ENCODE measurements at places on chromosomes 3 and 15.
A peak's percentile ranks its signal among the peaks of the same experiment; 100 is the strongest.

DNA sequence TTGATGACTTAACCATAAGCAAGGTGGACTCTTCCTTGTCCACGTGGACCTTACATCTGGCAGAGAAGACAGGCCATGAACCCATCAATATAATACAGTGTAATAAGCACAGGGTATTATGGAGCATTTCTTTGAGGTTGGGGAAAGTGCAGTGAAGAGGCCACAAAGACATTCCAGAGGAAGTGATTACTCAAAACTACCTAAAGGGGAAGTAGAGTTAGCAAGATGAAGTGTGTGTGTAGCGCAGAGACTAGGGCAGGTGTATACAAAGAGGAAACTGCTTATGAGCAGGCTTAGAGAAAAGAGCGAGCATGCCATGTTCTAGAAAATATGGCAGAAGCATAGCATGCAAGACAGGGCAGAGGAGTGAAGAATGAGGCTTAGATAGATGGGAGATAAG lies 17.9 kb downstream of the CP start:
- DNase-seq: no peak

GRCh38 chr3:54123776-54124196 lies 1.4 kb downstream of the CACNA2D3 start:
- peak; percentile 59 for DNase-seq

DNA sequence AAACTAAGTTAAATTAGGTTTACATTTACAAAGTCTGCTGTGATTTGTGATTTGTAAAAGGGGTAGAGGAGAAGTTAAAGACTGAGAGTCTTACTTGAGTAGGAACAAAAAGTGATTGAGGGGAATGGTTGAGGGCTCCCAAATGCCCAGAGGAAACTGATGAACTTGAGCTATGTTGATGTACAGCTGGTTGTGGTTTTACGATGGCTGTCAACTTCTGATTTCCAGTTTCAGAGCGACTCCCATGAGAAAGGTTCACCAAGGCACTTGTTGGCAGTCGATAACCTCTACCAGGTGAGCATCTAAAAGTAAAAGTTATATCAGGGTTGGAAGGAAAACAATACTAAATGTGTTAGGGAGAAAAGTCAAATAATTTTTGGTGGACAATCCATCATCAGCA lies 91.0 kb downstream of the XRN1 start:
- DNase-seq: no peak

DNA sequence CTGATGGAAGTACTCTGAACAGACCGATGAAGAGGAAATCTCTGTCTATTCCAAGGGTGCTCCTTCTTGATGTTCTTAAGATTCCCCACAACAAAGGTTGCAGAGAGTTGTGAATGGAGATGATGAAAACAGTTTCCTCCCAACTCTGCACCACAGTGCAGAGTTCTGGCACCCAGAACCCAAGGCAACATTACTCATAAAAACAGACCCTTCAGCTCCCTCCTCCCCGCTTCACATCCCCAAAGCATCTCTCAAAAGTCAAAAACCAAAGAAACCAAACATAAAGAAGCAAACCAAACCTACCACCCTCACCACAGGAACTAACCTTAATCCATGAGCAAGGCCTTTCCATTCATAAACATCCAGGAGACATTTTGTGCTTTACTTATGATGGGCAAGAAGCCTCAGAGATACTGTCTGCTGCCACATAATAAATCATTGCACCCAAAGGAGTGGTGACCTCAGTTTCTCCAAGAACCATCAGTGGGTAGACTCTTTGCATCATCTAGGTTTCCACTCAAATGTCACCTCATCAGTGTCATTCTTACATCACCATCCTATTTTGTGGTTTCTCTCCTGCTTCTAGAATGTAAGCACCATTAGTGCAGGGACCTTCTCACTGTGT lies 13.2 kb downstream of the PCOLCE2 start:
- DNase-seq: no peak

- no peak for DNase-seq
Measured at GRCh38 chr3:25836579-25836978, 46.7 kb downstream of the OXSM start.

GRCh38 chr15:96746665-96747064 lies 416.2 kb downstream of the NR2F2 start:
- DNase-seq: no peak

GRCh38 chr3:2802429-2802828 lies 307.7 kb downstream of the IL5RA start:
- no peak for DNase-seq

DNA sequence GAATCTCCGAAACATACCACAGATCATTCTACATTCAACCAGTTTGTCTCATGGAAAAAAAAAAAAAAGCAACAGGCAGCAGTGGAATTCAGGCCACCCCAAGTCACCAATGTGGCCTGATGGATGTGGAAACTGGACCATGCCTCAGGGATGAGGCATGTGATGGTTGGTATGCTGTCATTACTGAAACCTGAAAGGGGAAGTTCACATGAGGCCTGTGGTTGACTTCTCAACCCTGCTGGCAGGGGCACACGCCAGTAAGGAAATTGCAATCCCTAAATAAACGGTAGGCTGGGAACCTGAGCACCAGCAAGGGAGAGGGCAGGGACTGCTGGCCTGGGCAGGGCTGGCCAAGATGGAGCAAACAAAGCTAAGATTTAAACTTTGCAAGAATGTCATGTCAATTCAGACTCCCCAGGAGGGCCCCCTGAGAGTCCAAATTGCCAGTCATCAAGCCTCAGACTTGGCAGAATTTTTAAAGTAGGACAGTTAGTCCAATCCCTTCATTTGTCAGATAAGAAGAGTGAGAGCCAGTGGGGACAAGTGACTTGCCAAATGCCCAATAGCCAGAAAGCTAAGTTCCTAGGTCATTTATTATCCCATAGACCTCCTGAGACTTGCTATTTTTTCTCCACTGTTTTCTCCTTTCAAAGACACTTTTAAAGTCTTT lies 310.4 kb downstream of the ERC2 start:
- DNase-seq: no peak

GRCh38 chr3:11910971-11911531 lies 64.4 kb upstream of the TAMM41 start:
- no peak for DNase-seq

DNA sequence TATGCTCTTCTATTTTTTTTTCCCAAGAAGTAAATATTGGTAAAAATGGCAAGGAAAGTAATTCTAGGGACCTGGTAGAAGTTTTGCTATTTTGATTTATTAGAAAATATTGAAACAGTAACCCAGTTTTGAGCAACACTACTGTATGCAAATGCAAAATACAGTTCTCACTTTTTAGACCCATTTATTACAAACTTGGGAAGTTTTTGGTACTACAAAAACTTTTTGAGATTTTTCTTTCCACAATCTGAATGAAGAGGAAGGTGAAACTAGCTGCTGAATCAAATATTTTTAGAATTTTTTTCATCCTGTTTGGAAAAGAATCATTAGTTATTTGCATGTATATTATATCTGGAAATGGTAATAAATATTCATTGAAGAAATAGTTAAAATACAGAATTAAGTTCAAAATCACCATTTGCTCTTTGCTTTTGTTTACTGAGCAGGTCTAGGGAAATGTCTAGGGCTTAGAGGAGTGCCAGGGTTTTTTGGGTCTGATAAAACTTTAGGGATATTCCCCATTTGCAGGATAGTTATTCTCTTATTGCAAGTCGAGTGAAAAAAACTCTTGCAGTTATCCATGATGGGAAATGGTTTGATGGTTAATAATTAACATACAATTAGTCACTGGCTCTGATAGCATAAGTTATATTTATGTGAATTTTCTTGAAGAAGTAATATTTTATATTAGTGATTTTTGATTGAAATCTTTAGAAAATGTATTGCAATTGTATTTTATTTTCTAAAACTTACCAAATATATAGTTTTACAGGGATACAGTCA lies 47.0 kb downstream of the TCF12 start:
- DNase-seq: no peak

DNA sequence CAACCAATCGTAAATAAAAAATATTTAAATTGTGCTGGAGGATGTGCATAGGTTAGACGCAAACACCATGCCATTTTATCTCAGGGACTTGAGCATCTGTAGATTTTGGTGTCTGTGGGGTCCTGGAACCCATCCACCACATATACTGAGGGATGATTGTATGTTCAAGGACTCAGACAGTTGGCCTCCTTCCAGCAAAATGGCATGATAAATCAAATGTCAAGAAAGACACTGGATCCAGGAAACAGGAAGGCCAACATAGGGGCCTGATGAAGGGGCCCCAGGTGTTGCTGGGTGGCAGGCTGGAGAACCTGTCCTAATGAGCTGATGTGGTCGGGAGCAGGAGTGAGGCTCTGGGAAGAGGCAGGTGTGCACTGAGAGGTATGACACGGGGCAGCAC lies 289.5 kb downstream of the GABRG3 start:
- DNase-seq: no peak

DNA sequence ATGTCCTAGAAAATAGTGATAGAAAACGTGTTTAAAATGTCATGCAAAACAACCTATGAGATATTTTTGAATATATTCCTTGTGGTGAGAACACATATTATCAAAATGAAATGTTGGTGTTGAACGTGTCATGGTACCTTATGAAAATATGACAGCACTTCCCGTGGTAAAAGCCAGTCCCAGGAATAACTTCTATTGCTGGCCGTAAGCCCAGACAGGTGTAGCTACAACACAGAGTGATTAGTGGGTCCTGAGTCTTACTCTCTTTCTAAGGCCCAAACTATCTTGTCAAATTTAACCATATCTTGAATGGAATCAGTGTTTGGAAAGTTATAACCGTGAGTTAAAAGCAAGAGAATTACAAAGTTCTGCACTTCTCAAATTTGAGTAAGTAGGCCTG lies 24.1 kb downstream of the RARB start:
- DNase-seq: no peak

DNA sequence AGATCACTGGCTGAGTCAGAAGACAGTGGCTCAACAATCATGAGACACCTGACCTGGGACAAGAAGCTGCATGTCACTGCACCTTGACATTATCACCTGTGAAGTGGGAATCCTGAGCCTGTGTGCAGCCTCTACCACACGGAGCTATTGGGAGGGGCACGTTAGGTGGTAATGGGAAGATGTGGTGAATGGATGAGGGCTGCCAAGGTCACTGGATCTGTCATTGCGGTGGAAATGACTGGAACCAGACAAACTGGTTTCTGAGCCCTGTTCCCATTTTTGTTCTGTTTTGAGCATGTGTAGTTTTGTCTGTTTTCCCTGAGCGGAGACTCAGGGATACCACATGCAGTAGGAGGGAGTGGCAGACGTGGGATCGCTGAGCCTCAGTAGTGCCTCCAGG lies 235.5 kb downstream of the OPA1 start:
- DNase-seq: peak; percentile 47

- DNase-seq: no peak
Measured at GRCh38 chr3:194937144-194937543, 251.5 kb downstream of the FAM43A start.

DNA sequence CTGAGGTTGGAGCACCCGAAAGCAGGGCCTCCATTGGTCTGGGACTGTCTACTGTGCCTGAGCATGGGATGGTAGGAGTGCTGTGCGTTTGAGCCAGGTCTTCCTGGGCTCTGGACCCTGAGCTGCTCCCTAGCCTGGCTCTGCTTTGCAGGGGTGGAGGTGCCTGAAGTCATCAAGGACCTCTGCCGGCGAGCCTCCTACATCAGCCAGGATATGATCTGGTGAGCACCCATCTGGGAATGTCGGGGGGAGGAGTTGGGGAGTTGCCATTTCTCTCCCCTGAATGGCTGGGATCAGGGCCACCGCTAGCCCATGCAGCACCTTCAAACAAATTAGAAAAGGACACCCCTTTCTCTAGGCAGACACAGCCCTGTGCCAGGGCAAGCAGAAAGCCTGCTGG lies 20.7 kb downstream of the DUOX1 start:
- DNase-seq: no peak

DNA sequence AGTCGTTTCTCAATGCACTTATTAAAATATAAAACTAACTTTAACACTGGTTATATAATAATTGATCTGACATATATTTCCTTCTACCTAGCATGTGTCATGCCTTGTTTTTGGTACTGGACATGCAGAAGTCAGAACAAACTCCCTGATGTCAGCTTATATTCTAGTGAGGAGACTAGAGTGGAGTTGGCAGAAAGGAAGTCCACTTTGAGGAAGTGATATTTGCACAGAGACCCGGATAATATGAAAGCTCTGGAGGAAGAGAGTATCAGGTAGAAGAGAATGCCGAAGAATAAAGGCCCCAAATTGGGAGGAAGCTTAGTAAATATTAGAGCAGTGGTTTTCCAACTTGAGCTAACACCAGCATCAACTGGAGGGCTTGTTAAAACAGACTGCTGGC lies 24.6 kb upstream of the ZNF280D start:
- no peak for DNase-seq

DNA sequence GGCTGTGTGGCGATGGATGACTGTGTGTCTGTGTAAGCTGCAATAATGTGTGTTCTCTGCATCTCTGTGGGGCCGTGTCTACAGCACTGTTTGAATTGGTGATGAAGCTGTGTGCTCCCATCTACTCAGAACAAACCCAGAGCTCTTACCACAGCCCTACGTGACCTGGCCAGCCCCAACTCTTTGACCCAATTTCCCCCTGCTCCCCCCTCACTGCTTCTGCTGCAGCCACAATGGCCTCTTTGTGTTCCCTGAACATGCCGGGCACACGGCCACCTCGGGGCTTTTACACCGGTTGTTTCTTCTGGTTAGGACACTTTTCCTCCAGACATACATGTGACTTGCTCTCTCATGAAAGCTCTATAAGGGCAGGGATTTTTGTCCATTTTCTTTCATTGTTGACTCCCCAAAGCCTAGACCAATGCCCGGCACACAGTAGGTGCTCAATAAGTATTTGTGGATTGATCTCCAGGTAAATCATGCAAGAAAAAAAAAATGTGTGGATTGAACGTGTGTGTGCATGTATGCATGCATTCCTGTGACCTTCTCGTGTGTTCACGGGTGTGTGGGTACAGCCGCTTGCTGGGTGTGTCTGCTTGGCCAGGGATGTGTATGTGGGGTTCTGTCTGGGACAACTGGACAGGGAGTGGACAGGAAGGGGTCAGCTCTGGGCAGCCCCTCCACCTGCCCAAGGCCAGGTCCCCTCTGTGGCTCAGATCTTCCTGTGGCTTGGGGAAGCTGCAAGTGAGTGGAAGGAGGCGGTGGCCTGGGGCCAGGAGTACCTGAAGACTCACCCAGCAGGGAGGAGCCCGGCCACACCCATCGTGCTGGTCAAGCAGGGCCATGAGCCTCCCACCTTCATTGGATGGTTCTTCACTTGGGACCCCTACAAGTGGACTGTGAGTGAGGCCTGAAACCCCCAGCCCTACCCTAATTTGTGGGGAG lies 14.8 kb downstream of the VILL start:
- DNase-seq: no peak

GRCh38 chr3:87414271-87414670 lies 137.9 kb upstream of the POU1F1 start:
- no peak for DNase-seq

Measured in DMS79 treated with DMSO at 0.1 percent for 48 hours (cell line).